ENCODE measurements at places on chromosomes 2 and 18. TPM values are rescaled to one million over a fixed set of nuclear protein-coding genes. Genes with fewer than 3 reads are reported as not detected.
A peak's percentile ranks its signal among the peaks of the same experiment; 100 is the strongest.

DNA sequence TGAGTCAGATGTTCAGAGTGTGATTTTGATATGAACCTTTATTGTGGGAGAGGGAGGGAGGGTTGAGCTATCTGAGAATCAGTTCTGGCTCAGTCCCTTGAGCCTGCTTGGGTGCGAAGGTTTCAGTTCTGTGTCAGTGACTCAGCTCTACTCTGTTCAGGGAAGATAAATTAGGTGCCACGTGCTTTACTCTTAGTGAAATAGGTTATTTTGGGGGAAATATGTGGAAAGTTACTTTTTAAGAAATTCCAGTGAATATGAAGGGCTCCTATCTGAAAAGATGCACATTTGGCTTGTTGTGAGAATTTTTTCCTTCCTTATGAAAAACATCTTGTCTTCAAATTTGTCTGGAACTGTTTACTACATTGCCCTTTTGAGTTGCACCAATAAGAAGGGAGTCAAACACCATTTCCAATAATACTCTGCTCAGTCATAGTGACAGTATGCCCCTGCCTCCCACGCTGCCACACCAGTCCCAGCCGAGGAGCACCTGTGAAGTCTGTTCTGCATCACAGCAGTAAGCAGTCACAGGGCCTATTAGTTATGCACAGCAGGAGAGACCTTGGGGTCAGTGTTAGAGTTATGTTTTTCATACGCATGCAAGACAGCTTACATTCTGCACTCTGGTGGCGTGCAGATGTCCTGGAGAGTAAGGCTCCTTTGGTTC is 32.8 kb upstream of the DNAH7 start:
- no peak for DNase-seq

DNA sequence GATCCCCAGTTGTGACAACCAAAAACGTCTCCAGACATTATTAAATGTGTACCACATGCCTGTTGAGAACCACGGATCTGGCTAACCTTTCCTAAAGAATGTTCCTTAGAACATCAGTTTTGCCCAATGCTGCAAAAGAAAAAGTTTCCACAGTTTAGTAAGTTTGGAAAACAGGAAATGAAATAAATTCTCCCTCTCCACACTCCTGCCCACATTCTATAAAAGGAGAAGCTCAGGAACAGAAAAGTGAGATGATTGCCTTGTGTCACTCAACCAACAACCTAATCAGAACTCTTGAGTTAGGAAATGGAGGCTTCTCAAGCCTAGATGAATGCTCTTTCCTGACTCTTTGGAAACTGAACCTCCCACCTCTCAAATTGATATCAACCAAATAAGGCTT is 56.1 kb upstream of the NFE2L2 start:
- no peak for DNase-seq

- DNase-seq, result peak; percentile 45
These were observed 516.2 kb upstream of the MYT1L start for GRCh38 chr2:2847209-2847676.

DNA sequence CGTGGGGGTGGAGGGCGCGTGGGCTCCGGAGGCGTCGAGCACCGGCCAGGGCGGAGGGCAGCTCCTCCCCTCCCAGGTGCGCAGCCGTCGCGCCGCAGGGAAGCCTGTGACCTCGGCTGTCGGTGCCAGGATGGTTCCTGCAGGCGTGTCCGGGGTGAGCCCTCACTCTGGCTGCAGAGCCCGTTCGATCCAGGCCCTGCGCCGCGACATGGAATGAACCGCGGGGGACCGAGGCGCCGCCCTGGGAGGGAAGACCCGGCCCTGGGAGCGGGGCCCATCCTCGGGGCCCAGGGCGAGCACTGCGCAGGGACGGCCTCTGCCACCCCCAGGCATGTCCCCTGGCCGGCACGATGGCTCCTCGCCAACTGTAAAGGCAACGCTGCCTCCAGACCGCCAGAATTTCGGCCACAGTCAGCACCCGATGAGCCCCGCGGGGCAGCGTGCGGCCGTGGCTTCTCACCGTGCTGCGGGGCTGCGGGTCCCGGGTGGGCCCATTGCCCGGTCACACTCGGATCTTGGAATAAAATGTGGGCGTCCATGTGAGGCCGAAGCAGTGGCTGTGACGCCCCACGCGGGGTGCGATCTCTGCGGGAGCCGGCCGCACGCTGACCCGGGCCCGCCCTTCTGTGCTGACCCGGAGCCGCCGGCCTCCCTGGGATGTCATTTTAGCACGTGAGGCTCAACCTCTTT is 26.6 kb downstream of the SALL3 start:
- no peak for DNase-seq

DNA sequence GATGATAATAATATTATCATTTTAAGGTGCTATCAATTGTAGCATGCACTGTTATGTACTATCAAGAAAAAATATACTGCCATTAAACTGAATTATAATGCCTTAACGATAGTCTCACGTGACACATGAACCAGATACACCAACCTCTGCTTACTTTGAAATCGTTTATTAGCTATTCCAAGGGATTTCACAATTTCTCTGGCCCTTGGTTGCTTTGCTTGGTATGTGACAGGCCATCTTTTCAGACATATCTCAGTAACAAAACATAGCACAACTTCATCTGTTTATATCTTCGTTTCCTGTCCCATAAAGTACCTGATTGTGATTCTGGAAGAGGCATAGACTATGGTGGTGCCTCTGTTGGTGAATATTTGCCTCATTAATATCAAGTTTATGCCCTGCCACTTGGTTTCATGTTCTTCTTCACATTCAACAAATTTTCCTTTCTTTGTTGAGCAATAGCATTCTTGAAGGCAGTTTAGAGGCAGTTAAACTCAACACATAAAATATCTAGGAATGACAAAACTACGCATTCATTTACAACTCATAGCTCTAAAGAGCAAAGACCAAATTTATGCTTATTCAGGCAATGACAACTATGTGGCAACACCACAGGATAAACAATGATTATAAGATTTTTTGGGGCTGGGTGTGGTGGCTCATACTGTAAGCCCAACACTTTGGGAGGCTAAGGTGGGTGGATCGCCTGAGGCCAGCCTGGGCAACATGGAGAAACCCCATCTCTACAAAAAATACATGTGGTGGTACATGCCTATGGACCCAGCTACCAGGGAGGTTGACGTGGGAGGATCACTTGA is 84.3 kb downstream of the MCFD2 start:
- DNase-seq, result no peak

- no peak for DNase-seq
These were observed 143.4 kb downstream of the PPP1R1C start for GRCh38 chr2:182128821-182129707.

GRCh38 chr2:213069531-213069930 is 81.9 kb downstream of the IKZF2 start:
- no peak for DNase-seq

The TRIB2 gene
- total RNA-seq, result 31.1 TPM

DNA sequence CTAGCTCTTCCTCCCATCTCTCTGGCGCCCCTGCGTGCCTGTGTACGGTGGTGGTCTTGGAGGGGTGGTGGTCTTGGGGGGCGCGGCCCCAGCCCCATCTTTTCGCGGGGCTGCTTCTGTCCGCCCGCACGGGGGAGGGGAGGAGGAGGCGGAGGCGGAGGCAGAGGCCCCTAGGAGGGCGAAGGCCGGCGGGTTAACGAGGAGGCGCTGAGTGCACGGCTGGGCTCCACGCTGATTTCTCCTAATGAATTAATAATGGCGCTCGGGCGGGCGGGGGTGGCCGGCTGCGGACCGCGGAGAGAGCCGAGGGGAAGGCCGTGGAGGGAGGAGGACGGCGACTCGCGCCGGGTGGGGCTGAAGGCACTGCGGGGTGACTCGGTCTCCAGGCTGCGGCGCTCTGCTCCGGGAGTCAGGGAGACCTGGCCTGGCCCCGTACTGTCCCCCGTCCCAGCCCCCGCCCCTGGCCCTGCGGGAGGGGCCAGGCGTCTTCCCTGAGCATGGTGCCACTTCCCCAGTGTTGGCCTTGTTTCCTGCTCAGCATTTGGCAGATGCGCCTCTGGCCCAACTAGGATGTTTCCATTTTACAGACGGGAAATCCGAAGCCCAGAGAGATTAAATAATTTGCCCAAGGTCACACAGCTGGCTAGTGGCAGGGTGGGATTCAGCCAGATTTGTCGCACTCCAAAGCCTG is 6.0 kb downstream of the GAREM2 start:
- peak; percentile 33 for DNase-seq

GRCh38 chr2:61437170-61437569 is 33.7 kb downstream of the USP34 start:
- no peak for DNase-seq

DNA sequence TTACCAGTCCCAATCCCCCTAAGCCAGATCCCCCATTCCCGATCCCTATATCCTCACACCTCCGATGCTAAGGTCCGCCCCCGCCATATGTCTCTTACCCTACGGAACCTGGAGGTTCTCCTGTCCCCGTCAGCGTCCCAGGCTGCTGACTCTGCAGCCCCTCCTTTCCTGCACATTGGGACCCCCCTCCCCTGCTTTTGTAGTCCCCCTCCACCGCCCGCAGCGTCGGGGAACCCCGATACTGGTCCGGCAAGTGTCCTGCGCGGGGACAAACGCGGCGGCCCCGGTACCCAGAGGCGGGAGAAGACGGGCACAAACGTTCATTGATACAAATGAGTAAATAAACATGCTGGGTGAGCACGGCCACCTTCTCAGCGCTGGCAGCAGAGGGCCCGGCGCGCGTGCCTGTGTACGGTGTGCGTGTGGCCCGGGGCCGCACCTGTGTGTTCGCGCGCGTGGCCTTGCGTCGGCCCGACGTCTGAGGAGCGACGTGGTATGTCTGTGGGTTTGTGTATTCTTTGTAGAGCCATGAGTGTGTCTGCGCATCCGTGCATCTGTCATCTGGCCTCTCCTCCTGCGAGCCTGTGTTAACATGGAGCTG is 2.0 kb upstream of the CYP26B1 start:
- peak; percentile 18 for DNase-seq

DNA sequence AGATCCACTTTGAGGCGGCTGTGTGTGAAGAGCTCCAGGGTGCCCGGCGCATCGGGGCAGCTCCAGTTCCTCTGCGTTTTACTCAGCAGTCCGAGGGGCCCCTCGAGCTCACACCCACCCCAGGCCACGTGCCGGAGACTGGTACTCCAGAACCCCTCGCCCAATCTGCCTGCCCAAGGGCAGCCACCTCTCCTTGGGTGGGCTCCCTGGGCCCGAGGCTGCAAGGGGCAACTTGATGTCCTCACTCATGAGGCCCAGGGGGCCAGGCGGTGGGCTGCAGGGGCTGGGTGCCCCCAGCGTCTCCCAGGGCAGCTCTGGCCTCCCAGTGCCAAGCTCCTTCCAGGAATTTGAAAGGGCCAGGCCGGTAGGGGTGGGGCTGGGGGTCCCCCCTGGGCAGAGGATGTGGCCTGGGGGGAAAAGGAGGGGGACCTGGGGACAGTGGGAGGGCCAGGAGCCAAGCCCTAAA is 16.7 kb downstream of the RAMP1 start:
- DNase-seq, result no peak

The CYP27C1 gene
- 0.11 TPM for total RNA-seq

The CYS1 gene
- 3.3 TPM for total RNA-seq

The ECEL1 gene
- total RNA-seq, result not detected

DNA sequence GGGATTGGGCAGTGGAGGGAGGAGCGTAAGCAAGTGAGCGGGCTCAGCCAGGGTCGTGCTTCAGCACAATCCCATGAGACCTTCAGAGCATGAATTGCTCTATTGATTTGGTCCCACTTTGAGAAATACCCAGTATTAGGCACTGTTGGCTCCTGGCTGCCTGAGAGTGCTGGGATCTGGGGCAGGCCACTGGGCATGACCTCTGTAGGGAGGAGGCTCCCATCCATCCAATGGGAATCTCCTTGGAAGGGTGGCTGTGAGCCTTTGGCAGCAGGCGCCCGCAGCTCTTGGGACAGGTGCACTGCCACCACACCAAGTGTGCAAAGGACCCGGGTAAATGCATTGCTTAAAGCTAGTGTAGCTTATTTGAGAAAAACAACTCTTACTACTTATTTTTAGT is 137.5 kb downstream of the LDLRAD4 start:
- no peak for DNase-seq

GRCh38 chr2:227482638-227483340 is 10.8 kb downstream of the AGFG1 start:
- DNase-seq, result no peak

The TEX44 gene
- not detected for total RNA-seq

- no peak for DNase-seq
These were observed 120.5 kb downstream of the PMAIP1 start for GRCh38 chr18:60020107-60020925.

DNA sequence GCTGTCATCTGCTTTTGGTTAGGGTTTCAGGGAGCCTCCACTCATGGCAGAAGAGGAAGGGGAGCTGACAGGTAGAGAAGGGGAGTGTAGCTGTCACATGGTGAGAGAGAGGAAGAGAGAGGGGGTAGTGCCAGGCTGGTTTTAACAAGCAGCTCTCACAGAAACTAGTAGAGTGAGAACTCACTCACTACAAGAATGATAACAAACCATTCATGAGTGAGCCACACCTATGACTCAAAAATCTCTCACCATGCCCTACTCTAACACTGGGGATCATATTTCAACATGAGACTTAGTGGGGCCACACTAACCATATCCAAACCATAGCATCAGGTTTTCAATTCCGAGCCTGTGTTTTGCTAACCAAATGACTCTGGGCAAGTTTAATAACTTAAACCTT is 274.9 kb upstream of the VWC2L start:
- no peak for DNase-seq

- DNase-seq, result no peak
These were observed 24.1 kb upstream of the KANSL1L start for GRCh38 chr2:210195101-210195852.

GRCh38 chr2:19119326-19120001 is 239.0 kb downstream of the OSR1 start:
- DNase-seq, result no peak

The DNPEP gene
- total RNA-seq, result 73.0 TPM

- no peak for DNase-seq
These were observed 28.4 kb upstream of the PTMA start for GRCh38 chr2:231679908-231680284.

The FBXO41 gene
- 0.55 TPM for total RNA-seq

- DNase-seq, result no peak
These were observed 284.2 kb downstream of the THSD7B start for GRCh38 chr2:137049518-137049917.

The LRP1B gene
- total RNA-seq, result 0.08 TPM

The MC4R gene
- total RNA-seq, result not detected

- peak; percentile 31 for DNase-seq
These were observed at the start of gene SP140 for GRCh38 chr2:230225486-230225885. Gene SP140 (plus strand): TSS chr2:230225736. CDS start chr2:230225845, 109 bp downstream.

All from left ventricle myocardium inferior (tissue), 1 donor.